ENCODE measurements at places on chromosomes 1 and 21.

DNA sequence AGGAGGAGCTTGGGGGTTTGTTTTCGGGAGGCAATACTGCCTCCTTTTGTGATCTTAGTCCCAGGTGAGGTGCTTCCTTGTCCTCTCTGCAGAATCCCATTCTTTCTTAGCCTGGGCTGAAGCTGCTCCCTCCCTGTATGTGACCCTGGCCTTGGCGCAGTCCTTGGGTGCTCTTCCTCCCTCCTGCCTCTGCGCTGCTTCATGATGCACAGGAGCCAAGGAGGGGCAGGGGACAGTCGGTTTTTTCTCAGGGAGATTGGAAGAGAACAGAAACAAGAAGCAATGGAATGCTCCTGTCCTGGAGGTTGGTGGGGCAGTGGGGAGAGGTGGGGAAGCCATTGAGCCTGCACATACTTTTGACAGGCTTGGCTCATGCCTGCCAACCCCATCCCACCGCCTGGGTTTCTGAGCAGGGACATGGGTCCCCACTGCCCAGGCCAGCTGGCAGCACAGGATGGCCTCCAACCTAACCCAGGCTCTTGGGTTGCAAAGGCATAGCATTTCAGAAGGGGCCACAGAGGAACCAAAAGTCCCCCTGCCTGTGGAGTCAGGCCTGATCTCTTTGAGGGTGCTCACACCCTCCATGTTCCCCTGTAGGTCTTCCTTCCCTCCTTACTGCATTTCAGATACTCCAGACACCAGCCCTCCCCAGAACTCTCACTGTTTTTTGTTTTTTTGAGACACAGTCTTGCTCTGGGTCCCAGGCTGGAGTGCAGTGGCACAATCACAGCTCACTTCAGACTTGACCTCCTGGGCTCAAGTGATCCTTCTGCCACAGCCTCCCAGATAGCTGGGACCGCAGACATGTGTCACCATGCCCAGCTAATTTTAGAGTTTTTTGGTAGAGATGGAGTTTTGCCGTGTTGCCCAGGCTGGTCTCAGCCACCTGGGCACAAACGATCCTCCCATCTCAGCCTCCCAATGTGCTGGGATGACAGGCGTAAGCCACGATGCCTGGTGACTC lies 16.1 kb downstream of the IL6R start:
- DNase-seq, result no peak

DNA sequence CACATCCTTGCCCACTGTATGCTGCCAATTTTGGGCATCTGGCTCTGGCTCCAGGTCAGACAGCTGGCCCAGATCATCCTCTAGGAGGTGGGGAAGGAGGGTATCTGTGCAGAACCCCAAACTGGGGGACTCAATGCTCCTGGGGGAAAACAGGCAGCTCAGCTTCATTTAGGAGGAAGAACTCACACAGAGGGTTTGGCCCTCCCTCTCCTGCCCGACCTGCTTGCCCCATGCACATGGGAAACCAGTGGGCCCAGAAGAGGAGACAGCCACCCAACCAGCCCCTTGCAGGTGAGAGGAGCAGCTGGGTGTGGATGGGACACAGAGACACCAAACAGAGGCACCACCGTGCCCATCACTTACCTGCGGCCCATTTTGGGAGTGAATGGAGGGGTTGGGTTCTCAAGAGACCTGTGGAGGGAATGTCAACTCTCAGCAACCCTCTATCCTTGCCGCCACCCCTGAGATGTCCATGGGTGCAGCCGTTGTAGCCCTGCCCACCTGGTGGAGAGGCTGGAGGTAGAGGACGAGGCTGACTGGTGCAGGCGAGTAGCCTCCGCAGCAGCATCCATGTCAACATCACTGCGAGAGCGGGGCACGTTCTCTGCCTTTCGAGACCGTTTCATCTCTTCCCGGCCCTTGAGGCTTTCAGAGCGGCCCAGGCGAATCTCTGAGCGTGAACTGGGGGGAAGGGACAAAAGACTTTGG lies 27.5 kb downstream of the LRRC71 start:
- no peak for DNase-seq

- DNase-seq, result no peak
Measured at GRCh38 chr1:41661428-41662060, 177.1 kb upstream of the EDN2 start.

DNA sequence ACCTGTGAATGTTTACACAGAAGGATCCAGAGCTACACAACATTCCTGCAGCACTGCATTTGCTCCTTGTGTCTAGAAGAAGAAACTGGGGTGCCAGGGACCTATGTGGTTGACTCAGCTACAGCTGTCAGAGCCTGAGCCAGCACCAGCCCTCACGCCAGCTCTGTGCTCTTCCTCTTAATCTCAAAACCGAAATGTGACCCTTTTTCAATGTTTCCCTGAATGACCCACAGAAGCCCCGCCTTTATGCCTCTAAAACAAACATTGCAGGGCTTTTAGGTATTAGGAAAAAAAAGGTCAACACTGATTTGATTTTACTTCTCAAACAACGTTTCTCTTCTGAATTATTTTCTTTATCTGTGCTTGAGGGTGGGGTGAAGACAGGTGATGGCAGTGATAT lies 260.5 kb downstream of the DYRK1A start:
- DNase-seq, result no peak

- no peak for DNase-seq
Measured at GRCh38 chr21:36791180-36791579, 92.3 kb downstream of the SIM2 start.

- DNase-seq, result no peak
Measured at GRCh38 chr1:82453511-82454185, 652.9 kb downstream of the ADGRL2 start.

- DNase-seq, result peak; percentile 92
Measured at GRCh38 chr1:94258873-94259331, 21.5 kb upstream of the ARHGAP29 start.

DNA sequence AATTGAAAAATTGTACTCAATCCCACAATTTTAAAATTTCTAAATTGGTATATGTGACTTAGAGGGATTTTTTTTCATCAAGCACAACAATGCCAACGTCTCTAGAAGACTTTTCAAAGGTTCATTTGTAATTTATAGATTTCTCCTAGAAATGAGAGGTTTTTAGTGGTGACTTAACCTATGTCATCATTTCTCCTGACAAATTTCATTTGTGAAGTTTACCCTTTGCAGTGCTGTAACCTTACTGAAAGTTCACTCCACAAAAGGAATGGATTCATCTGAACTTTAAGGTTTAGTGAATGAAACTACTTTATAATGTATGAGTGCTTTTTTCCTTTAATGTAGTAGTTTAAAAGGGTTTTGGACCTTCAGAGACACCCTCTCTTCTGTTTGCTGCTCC lies 16.1 kb downstream of the RBM15 start:
- no peak for DNase-seq
